ENCODE measurements at places on chromosomes 3 and 15. TPM values are rescaled to one million over a fixed set of nuclear protein-coding genes. Genes with fewer than 3 reads are reported as not detected.

- DNase-seq = peak; percentile 58
Measured at GRCh38 chr3:125062904-125063618, 7.3 kb upstream of the HEG1 start.

DNA sequence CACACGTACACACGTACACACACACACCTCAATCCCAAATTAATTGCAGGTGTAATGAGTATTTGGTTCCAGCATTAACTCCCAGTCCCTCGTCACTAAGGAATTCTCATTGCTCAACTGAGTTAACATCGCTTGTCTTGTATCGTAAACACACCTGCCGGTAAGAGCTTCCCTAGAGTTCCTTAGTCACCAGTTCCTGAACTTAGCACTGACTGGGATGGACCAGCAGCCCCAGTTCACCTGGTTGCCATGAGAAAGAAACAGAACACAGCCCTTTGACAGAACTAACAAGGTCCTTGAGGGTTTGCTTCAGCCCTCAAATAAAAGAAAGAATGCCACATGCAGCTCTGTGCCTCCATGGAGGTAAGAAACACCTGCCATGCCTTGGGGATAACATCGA is 66.3 kb upstream of the SLCO3A1 start:
- no peak for DNase-seq

DNA sequence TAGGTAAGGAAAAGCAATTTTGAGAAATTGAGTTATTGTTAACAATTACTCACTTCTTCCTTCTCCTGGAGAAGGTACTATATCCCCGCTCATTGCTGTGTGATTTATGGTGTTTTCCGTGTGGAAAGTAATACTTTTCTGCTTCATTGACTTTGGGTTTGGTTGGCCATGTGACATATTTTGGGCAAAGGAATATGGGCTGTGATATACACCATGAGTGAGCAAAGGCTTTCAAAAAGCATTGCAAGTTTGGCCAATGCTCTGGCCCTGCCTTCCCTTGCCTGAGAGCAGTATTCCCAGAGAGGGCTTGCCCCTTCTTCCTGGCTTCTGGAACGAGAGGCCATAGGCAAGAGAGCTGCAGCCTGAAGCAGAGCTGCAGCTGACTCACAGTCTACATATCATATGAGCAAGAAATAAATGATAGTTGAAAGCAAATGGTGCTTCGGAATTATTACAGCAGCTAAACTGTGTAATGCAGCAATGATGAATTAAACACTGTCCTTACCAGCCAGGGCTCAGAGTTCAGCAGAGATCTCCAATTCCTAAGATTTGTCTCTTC is 216.8 kb upstream of the CD96 start:
- no peak for DNase-seq

GRCh38 chr3:156888176-156888575 is 62.0 kb downstream of the LEKR1 start:
- no peak for DNase-seq

DNA sequence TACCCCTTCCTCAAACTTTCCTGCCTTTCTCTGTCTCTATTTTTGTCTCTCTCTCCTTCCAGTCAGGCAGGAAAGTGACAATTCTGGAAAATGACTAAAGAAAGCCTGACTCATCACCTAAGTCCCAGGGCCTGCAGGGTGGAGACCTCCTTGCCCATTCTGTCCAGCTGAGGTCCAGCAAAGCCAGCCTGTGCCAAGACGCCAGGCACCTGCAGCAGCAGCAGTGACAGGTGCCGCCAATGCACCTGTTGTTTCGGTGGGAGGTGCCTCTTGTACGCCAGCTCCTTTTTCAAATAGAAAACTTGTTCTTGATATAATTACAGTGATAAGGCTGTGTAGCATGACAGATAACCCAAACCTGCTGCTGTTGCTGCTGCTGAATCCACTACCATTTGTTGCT is 501.3 kb downstream of the NTRK3 start:
- DNase-seq = no peak

- DNase-seq = no peak
Measured at GRCh38 chr15:40776537-40777141, 6.9 kb downstream of the C15orf62 start.

DNA sequence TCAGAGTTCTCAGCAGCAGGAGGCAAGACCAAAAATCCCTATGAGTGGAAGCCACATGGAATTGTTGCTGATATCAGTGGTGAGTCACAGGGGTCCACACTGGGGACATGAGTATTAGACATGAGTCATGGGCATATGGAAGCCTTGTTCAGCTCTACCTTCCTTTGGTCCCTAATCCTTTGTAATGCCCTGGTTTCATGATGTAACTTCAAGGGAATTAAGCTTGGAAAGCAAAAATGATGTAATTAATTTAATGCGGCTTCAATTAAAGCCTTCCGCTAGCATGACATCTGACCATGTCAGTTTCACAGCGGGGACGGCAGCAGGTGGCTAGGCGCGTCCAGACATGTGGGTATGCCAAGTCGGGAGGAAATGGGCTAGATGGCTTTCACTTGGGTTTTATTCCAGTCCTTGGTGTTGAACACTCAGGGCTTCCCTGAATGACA is 176.1 kb upstream of the RGMA start:
- DNase-seq = no peak

DNA sequence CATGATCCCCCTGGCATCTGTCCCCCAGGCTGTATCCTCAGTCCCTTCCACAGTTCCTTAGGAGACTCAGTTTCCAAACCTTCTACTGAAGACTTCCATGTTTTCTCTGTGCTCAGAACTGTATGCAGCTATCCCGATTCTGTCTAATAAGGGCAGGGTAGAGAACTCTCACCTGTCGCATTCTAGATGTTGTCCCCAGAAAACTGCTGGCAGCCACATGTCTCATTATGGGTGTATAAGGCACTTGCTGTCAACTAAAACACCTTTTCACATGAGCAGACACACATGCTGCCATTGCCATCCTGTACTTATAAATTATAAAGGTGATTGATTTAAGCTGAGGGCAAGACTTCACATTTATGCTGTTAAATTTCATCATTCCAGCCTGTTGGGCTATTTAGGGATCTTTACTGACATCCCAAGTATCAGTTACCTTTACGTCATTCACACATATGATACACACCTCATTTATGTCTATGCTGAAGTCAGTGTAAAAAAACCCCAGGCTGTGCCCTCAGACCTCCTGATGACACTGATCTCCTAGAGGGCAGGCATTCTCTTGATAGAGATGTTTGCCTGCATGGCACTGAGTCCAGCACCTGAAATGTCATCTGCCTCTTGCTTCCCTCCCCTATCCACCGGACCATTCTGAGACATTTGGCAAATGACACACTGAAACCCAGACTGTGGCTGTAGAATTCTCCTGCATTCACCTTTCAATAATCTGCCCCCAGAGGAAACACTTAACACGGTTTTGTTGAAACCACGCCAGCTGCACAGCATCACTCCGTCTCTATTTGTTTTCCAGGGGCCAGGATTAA is 35.8 kb downstream of the BTD start:
- no peak for DNase-seq

DNA sequence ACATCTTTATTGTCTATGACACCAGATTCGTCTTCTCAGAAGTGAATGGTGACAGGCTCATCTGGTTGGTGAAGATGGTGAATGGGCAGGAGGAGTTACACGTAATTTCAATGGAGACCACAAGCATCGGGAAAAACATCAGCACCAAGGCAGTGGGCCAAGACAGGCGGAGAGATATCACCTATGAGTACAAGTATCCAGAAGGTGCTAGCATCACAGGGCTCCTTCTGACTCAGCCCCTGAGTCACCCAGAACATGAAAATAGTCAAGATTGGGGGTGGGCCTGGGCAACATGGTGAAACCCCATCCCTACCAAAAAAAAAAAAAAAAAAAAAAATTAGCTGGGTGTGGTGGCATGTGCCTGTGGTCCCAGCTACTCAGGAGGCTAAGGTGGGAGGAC is 32.6 kb downstream of the TGM4 start:
- no peak for DNase-seq

GRCh38 chr3:44955917-44956316 is 20.1 kb downstream of the ZDHHC3 start:
- no peak for DNase-seq

- no peak for DNase-seq
Measured at GRCh38 chr3:191563722-191564121, 102.8 kb downstream of the PYDC2 start.

DNA sequence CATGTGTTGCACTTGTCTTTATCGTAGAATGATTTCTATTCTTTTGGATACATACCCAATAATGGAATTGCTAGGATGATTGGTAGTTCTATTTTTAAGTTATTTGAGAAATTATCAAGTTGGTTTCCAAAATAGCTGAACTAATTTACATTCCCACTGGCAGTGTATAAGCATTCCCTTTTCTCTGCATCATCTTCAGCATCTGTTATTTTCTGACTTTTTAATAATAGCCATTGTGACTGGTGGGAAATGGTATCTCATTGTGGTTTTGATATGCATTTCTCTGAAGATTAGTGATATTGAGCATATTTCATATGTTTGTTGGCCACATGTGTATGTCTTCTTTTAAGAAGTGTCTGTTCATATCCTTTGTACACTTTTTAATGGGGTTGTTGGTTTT is 81.7 kb upstream of the NUDT16 start:
- DNase-seq = no peak

GRCh38 chr3:111737047-111737705 is 121.9 kb upstream of the PHLDB2 start:
- DNase-seq = no peak

DNA sequence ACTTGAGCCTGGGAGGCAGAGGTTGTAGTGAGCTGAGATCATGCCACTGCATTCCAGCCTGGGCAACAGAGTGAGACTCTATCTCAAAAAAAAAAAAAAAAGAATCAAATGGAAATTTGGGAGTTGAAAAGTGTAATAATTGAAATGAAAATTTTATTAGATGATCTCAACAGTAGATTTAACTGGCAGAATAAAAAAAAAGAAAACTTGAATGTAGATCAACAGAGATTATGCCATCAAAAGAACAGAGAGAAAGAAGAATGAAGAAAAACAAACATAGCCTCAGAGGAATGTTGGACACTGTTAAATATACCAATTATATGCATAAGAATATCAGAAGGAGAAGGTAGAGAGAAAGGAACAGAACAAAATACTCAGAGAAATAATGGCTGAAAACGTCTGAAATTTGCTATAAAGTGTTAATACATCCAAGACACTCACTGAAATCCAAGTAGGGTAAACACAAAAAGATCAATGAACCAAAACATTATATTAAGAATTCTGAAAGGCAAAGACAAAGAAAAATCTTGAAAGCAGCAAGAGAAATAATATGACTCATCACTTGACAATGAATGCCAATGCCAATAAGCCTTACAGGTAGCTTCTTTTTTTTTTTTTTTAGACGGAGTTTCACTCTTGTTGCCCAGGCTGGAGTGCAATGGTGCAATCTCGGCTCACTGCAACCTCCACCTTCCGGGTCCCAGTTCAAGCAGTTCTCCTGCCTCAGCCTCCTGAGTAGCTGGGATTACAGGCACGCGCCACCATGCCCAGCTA is 14.6 kb upstream of the ELP6 start:
- no peak for DNase-seq

GRCh38 chr15:50828610-50829206 is 63.2 kb upstream of the SPPL2A start:
- peak; percentile 53 for DNase-seq

- no peak for DNase-seq
Measured at GRCh38 chr3:124942613-124943012, 8.1 kb upstream of the MUC13 start.

DNA sequence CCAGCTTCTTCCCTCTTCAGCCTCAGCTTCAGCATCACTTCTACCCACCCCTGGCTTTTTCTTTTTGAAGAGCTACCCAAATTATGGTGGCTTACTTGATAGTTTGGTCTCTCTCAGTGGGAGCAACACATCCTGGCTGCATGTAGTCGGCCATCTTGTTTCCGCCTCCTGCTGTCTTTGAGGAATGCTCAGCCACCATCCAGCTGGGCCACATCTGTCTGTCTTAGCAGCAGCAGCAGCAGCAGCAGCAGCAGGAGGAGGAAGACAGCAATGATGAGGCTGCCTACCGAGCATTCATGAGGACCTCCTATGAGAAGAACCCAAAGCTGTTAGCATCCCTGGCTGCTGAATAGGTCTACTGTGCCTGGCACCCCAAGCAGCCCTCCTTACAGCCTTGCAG is 19.7 kb downstream of the IL16 start:
- DNase-seq = peak; percentile 86

GRCh38 chr3:43411429-43411828 is 125.1 kb downstream of the SNRK start:
- no peak for DNase-seq

- DNase-seq = peak; percentile 90
Measured at GRCh38 chr3:140942221-140943104, 827 bp downstream of the SLC25A36 start.

DNA sequence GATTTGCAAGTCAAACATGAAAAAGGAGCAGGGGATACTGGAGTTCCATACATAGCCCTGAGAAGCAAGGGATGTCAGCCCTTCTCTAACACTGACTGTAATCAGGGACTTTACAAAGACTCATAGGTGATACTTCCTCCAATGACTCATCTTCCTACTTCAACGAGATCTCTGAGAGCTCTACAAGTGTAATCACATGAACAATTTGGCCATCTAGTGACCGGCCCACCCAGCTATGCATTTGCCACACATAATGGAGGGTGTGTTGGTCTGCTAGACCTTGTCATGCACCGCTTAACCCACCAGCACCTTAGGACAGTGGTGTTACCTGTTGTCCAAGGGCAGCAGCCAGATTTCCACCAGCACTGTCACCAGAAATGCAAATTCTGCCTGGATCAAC is 75.3 kb downstream of the NCEH1 start:
- DNase-seq = no peak

DNA sequence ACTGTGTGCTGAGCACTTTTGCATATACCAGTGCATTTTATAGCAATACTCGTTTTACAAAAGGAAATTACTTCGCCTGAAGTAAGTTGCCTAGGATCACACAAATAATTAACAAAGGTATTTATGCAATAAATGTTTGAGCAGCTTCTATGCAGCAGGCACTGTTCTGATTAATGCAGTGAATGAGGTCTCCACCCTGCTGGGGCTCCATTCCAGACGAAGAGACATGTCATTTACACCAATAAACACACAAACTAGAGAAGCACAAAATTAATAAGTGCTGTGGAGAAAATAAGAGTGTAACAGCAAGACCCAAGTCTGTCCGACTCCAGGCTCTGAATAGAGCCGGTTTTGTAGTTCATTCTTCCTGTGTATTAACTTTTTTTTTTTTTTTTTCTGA is 17.5 kb downstream of the NOX5 start:
- no peak for DNase-seq

The CCR9 gene
- not detected for total RNA-seq

The TTC14 gene
- 55.9 TPM for total RNA-seq

The ASB14 gene
- total RNA-seq = not detected

The MORC1 gene
- total RNA-seq = not detected

The OR5K1 gene
- not detected for total RNA-seq

The FGD5 gene
- total RNA-seq = 22.5 TPM

The PPP1R14D gene
- not detected for total RNA-seq

The AMT gene
- total RNA-seq = 43.0 TPM

The IFT57 gene
- 36.6 TPM for total RNA-seq

The GYG1 gene
- total RNA-seq = 23.9 TPM

The FGF12 gene
- total RNA-seq = 22.9 TPM

The EFL1 gene
- total RNA-seq = 41.9 TPM

The GABRR3 gene
- not detected for total RNA-seq

Measured in endodermal cell (in vitro differentiated cells).